ENCODE measurements at places on chromosomes 12 and 14. TPM values are rescaled to one million over a fixed set of nuclear protein-coding genes. Genes with fewer than 3 reads are reported as not detected.

DNA sequence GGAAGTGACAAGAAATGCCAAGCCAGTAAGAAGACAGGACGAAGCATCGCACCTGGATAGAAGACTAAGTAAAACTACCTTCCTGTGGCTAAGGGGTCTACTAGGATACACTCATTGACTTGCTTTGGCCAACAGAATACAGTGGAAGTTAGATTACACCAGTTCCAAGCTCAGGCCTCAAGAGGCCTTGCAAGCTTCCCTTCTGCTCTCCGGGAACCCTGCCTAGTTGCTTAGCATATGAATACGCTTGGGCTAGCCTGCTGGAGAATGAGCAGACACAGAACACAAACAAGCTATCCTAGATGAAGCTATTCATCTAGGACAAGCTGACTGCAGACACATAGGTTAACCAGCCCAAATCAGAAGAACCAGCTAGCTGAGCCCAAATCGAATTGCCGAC is 97.0 kb downstream of the DPF3 start:
- H3K4me3 ChIP-seq = no peak overlapping the region
- H3K36me3 ChIP-seq = no peaks in the 10 kb centered on the region
- no peak overlapping the region for H3K27ac ChIP-seq
- no peak for DNase-seq

DNA sequence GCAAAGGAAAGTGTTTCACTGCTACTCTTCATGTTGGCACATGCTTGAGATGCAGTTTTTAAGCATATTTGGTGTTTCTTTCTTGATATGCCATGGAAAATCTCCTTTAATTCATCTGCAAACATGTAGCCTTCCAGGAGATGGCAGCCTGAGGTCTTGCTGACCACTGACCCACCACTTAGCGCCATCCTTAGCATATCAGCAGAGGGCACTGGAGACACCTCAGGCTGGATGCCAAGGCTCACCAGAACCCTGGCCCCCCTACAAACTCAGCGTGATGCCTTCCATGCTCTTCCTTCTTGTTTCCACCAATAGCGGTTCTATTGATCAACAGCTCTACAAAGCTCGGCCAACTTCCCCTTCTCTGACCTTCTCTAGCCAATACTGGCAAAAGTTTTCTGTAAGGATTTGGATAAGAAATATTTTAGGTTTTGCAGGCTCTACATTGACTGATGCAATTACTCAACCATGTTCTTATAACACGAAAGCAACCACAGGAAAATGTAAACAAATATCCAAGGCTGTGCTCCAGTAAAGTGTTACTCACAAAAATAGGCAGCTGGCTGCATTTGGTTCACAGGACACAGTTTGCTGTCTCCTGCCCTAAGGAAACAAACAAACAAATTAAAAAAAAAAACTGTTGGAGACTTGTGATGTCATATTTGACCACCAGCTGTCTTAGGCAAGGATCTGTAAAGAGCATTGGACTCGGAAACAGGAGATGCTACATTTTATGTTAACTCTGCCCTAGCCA is 209.7 kb downstream of the SLC15A4 start:
- no peaks in the 10 kb centered on the region for H3K27me3 ChIP-seq
- H3K4me3 ChIP-seq = no peak overlapping the region
- DNase-seq = no peak
- H3K36me3 ChIP-seq = no peaks in the 10 kb centered on the region

- peaks cover 5% of the 10 kb centered on the region for H3K27me3 ChIP-seq
- H3K27ac ChIP-seq = no peak overlapping the region
- H3K4me1 ChIP-seq = peaks cover 3% of the 10 kb centered on the region
- H3K4me3 ChIP-seq = no peak overlapping the region
- DNase-seq = peak; percentile 50
These were observed 51.0 kb downstream of the BMAL2 start for GRCh38 chr12:27383429-27384260.

GRCh38 chr12:27907766-27908165 is 64.8 kb downstream of the PTHLH start:
- no peak overlapping the region for H3K4me3 ChIP-seq
- no peaks in the 10 kb centered on the region for H3K4me1 ChIP-seq
- no peaks in the 10 kb centered on the region for H3K36me3 ChIP-seq
- no peak for DNase-seq

The FAM186B gene
- total RNA-seq = 0.39 TPM

The ANKS1B gene
- 0.35 TPM for total RNA-seq

- DNase-seq = no peak
- H3K4me1 ChIP-seq = no peaks in the 10 kb centered on the region
- H3K4me3 ChIP-seq = no peak overlapping the region
These were observed 732.5 kb downstream of the GALC start for GRCh38 chr14:87260460-87260859.

DNA sequence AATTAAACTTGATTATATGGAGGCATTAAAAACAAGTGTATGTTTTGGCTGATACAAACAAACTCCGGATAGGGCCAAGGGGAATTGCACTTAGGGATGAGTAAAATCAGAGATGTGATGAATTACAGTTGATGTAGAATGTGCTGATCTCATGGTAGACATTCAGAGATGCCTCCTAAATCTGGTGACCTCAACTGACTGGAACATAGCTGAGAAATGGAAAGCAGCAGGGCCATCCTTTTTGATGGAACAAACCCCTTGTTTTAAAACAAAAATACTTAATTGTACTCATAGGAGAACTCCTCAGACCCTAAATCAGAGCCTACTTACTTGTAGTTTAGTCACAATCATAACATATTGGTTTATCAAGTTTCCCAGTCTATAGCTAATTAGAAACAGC is 122.8 kb downstream of the C12orf75 start:
- no peak overlapping the region for H3K27ac ChIP-seq
- no peak for DNase-seq
- H3K4me1 ChIP-seq = no peaks in the 10 kb centered on the region
- peaks cover 2% of the 10 kb centered on the region for H3K36me3 ChIP-seq
- H3K4me3 ChIP-seq = no peak overlapping the region

GRCh38 chr12:89833337-89834252 is 125.0 kb upstream of the ATP2B1 start:
- DNase-seq = no peak
- no peak overlapping the region for H3K27ac ChIP-seq
- no peak overlapping the region for H3K4me3 ChIP-seq
- H3K27me3 ChIP-seq = no peaks in the 10 kb centered on the region
- H3K4me1 ChIP-seq = peaks cover 3% of the 10 kb centered on the region
- H3K36me3 ChIP-seq = peaks cover 4% of the 10 kb centered on the region

DNA sequence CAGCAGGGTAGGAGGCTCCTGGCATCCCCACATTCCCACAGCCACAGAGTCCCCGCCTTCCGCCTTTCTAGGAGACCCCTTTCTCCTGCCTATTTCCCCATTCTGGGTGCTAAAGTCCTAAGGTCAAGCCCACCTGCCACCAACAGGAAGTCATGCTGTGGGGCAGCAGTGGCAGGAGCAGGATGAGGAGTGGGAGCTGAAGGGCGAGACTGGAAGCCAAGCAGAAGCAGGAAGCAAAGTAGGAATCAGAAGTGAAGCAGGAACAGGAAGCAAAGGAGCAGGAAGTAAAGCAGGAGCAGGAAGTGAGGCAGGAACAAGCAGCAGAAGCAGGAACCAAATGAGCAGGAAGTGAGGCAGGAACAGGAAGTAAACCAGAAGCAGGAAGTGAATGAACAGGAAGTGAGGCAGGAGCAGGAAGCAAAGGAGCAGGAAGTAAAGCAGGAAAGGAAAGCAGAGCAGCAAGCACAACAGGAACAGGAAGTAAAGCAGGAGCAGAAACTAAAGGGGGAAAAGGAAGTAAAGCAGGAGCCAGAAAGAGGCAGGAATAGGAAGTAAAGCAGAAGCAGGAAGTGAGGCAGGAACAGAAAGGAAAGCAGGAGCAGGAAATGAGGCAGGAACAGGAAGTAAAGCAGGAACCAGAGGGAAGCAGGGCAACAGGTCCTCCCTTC is 38.3 kb upstream of the RIMBP2 start:
- DNase-seq = no peak
- H3K4me1 ChIP-seq = peaks cover 9% of the 10 kb centered on the region
- no peak overlapping the region for H3K4me3 ChIP-seq
- no peaks in the 10 kb centered on the region for H3K36me3 ChIP-seq

DNA sequence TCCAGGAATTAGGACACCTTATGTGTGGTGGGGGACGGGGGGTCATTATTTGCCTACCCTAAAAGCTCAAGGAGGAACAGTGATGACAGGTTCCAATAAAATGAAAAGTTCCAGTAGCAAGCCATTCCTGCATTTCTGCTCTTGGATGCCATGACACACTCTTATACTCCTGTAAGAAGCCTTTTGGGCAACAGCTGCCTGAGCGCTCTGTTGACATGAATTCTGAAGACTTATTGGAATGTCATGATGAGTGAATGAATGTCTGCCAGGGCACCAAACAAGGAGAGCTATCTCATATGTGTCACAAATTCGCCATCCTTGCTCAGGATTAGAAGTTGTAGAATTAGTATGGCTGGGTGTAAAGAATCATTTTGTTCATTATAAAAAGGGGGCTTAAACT is 36.3 kb downstream of the PTGER2 start:
- H3K27ac ChIP-seq = peak overlapping the region; percentile 93
- no peak overlapping the region for H3K4me3 ChIP-seq
- no peaks in the 10 kb centered on the region for H3K36me3 ChIP-seq

DNA sequence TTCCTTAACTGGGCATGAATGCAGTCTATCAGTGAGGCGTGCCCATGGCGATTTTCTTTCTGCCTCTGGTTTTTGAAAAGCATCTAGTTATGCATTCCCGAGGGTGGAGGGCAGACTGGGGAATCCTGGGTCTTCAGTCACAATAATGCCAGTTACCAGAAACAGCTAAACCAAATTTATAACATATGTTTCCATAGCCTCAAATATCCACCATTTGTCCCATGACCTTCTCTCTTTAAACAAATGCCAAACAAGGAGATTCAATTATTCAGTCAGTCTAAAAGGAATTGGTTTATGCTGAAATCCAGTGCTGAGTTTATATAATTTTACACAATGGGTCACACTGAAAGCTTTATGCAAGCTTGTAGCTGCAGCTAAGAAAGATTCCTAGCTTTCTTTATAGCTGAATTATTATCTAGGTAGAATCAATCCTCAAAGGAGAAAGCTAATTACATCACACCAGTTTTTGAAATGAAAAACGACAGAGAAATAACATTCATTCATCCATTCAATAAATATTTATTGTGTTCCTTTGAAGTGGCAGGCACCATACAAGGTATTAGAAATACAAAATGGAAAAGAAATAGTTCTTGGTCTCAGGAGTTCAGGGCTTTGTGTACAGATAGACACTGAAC is 131.3 kb upstream of the RAP1B start:
- peaks cover 25% of the 10 kb centered on the region for H3K4me1 ChIP-seq
- no peak for DNase-seq
- H3K4me3 ChIP-seq = no peak overlapping the region
- H3K27ac ChIP-seq = peak overlapping the region; percentile 24
- no peaks in the 10 kb centered on the region for H3K36me3 ChIP-seq
- no peaks in the 10 kb centered on the region for H3K27me3 ChIP-seq

- H3K36me3 ChIP-seq = peaks cover 4% of the 10 kb centered on the region
- no peaks in the 10 kb centered on the region for H3K27me3 ChIP-seq
- peaks cover under 1% of the 10 kb centered on the region for H3K4me1 ChIP-seq
- H3K27ac ChIP-seq = no peak overlapping the region
- no peak for DNase-seq
These were observed 25.5 kb downstream of the EIF2S1 start for GRCh38 chr14:67385618-67386017.

The SSPN gene
- 1.7 TPM for total RNA-seq

Data from T-helper 17 cell (primary cell).